ENCODE measurements at places on chromosomes 2 and 18. TPM values are rescaled to one million over a fixed set of nuclear protein-coding genes. Genes with fewer than 3 reads are reported as not detected.

DNA sequence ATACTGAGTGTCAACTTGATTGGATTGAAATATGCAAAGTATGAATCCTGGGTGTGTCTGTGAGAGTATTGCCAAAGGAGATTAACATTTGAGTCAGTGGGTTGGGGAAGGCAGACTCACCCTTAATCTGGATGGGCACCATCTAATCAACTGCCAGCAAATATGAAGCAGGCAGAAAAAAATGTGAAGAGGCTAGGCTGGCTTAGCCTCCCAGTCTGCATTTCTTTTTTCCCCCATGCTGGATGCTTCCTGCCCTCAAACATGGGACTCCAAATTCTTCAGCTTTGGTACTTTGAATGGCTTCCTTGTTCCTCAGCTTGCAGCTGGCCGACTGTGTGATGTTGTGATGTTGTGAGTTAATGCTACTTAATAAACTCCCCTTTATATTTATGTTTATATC, 577.4 kb downstream of the CPS1 start:
- no peaks in the 10 kb centered on the region for H3K4me1 ChIP-seq
- H3K4me3 ChIP-seq = no peak overlapping the region
- no peaks in the 10 kb centered on the region for H3K27me3 ChIP-seq
- no peaks in the 10 kb centered on the region for H3K36me3 ChIP-seq
- H3K27ac ChIP-seq = no peak overlapping the region

- no peaks in the 10 kb centered on the region for H3K36me3 ChIP-seq
- no peak for DNase-seq
- H3K27me3 ChIP-seq = no peaks in the 10 kb centered on the region
Observed at GRCh38 chr2:147792966-147793617, 51.7 kb upstream of the ACVR2A start.

DNA sequence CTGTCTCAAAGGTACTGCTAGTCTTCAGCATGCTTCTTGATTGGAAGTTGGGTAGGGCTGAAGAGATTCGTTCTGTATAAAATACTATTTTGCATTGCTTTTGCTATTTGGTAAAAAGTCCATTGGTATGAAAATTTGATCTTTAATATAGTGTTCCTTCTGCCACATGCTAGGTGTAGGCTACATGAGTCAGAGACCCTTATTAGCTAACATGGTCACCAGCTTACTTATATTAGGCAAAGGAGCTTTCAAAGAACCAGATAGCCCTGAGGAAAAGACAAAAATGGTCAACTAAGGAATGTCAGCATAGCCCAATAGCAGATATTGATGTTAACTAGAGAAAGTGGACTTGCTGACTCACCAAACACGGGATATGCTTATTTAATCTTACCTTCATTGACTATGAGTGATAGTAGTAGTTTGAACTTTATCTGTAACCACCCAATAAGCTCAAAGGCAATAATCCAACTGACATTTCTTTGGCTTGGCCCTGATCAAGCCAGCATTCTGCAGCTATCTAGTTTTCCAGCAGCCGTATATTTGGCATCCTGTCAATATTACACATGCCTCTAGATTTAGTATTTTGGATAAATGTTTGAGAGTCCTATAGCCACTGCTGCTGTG, 110.0 kb downstream of the TPGS2 start:
- no peaks in the 10 kb centered on the region for H3K27me3 ChIP-seq
- no peak overlapping the region for H3K27ac ChIP-seq
- DNase-seq = no peak
- no peaks in the 10 kb centered on the region for H3K4me1 ChIP-seq
- H3K36me3 ChIP-seq = no peaks in the 10 kb centered on the region

DNA sequence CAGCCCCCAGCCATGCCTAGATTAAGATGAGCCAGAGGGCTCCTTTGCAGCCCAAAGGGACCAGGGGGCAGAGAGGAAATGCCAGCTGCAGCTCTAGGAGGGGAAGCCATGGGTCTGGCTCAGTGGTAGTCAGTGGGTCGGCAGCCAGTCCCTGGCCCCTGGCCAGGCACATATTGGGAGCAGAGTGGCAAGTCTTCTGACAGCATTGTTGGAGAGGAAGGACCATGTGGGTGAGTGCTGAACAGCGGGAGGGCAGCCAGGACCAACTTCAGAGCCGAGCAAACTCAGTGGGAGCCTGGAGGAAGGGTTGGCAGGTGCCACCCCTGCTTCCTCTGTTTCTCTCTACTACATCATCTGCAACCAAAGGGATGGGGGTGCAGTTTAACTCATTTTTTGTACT, 140.5 kb upstream of the PELI1 start:
- no peaks in the 10 kb centered on the region for H3K36me3 ChIP-seq
- H3K27ac ChIP-seq = no peak overlapping the region
- H3K4me3 ChIP-seq = no peak overlapping the region
- DNase-seq = no peak

GRCh38 chr18:36379435-36379984, 82.0 kb downstream of the FHOD3 start:
- H3K36me3 ChIP-seq = 0 out of 2 replicates have a peak, but pooled peaks cover 2% of the 10 kb centered on the region
- H3K4me3 ChIP-seq = no peak overlapping the region
- peaks cover 76% of the 10 kb centered on the region for H3K4me1 ChIP-seq
- no peak for DNase-seq
- H3K27me3 ChIP-seq = no peaks in the 10 kb centered on the region
- H3K27ac ChIP-seq = peak overlapping the region; percentile 97

The CD8A gene
- 0.08 TPM for polyA plus RNA-seq

The MSGN1 gene
- not detected for polyA plus RNA-seq

The PID1 gene
- polyA plus RNA-seq = 0.16 TPM

The CNGA3 gene
- polyA plus RNA-seq = not detected
